Activated CD8-positive, alpha-beta memory T cell treated with anti-CD3 and anti-CD28 coated beads for 48 hours (primary cell): ENCODE measurements at places on chromosomes 2 and 18.

GRCh38 chr2:75003276-75003675 is 44.8 kb downstream of the POLE4 start:
- no peak for DNase-seq

- no peak for DNase-seq
Observed at GRCh38 chr18:12911025-12911928, 27.2 kb upstream of the PTPN2 start.

DNA sequence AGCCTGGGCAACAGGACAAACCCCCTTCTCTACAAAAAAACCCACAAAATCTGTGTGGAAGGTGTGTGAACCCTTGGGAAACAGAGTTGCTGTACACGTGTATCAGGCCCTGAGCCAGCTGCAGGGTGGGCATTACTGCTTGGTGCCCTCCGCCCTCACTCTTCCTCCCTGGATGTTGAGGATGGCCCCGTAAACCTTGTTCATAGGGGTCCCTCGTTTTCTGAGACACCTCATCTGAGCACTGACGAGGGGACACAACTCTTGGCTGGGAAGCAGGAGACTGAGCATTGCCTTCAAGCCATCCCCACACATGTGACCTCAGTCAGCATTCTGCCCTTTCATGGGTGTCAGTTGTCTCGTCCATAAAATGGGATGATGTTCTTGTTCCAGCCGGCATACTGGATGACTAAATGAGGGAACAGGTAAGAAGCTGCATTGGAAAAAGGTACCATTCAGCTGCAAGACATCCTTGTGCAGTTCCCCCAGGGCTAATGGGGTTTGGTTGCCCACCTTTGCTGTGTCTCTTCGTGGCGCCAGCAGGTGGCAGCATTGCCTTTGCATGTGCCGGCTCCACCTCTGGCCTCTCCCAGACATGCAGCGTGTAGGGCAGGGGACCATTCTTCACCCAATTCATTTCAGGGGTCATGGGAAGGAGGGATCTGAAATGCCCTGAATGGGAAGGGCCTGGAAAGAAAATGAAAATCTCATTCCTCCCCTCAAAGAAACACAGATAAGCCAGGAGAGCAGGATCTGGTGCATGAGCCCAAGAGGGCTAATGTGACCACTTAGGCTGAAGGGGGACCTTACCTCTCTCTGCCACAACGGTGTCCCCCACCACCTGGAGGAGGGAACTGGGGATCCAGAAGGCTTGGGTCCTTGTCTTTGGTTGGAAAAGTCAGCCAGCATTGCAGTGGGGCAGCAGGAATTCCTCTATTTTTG is 36.4 kb upstream of the HAAO start:
- peak; percentile 34 for DNase-seq

- no peak for DNase-seq
Observed at GRCh38 chr2:216574046-216574445, 59.2 kb upstream of the IGFBP2 start.

DNA sequence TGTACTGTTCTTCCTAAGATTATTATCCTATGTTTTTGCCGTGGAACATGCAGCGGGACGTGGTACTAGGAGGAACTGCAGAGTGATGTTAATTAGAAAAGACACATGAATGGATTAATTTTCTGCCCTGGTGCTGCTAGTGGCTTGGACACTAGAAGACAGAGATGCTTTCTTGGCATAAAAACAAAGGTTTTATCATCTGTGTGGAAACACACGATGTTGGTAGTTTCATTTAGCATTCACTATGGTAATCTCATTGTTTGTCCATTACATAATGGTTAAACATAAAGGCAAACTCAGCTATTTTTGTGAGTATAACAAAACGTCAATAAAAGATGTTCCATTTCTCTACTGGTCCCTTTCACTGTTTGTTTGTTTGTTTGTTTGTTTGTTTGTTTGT is 22.8 kb downstream of the COL6A3 start:
- no peak for DNase-seq

GRCh38 chr2:147374423-147374811 is 470.4 kb upstream of the ACVR2A start:
- DNase-seq = no peak

- DNase-seq = no peak
Observed at GRCh38 chr2:74375838-74376237, 4.3 kb downstream of the DCTN1 start.

DNA sequence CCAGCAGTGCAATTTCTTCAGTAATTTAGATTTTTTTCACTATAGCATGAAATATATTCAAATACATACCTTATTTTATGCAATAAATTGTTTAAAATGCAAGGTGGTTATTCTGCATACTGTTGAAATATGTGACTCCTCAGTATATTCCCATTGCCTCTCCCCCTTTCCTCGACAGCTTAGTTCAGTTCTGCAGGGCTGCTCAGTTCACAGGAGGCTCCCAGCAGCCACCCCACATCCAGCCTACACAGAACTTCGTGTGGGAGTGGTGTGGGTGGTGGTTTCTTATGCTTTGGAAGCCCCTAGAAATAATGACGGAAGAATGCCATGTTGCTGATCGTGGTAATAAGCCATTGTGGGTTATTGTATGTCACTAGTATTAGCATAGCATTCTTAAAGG is 79.7 kb downstream of the FAM210A start:
- DNase-seq = no peak

- no peak for DNase-seq
Observed at GRCh38 chr18:47936952-47937351, 6.5 kb upstream of the SMAD2 start.

GRCh38 chr2:231168460-231169139 is 29.8 kb upstream of the ARMC9 start:
- no peak for DNase-seq

GRCh38 chr2:20752293-20752692 is 70.6 kb downstream of the LDAH start:
- no peak for DNase-seq

DNA sequence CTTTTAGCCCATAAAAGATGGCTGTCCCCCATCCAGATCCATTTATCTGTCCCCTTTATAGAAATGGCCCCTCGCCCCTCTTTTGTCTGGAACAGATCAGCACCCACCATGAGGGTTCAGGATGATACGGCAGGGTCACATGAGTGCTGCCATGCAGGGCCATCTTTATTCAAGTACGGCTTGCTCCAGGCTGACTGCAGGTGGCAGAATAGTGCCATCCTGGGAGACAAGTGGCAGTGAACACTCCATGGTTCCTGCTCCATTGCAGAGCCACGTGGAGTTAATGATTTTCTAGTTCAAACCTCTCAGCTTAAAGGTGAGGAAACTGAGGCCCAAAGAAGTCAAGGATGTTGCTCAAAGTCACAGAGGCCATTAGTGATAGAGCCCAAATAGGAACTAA is 180.6 kb downstream of the CLIP4 start:
- DNase-seq = no peak

- DNase-seq = no peak
Observed at GRCh38 chr2:145769011-145769716, 1249.2 kb upstream of the ZEB2 start.

DNA sequence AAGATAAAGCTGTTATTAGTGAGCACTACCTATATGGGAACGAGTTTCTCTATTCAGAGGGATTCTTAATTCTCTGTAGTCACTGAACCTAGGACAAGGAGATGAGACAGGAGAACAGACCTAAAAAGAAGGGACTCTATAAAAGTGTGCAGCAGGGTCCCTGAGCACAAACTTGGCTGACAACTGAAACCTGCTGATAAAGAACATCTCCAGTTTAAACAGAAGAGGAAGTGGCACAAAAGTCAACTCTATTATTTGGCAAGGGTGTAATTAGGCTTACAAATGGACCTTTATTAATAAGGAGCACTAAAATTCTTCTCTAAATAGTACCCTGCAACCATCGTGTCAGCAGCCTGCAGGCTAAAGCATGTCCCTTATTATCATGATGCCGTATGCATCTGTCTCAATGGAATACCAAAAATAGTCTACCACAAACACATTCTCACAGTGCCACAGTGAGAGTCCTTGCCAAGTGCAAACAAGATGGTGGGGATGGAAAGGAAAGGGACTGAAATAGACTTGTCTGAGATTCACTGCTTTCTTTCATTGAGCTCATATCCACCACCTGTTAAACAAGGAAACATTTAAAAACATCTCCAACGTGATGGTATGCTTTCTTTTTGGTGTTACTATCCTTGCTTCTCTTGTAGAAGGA is 260.2 kb downstream of the INSIG2 start:
- no peak for DNase-seq

DNA sequence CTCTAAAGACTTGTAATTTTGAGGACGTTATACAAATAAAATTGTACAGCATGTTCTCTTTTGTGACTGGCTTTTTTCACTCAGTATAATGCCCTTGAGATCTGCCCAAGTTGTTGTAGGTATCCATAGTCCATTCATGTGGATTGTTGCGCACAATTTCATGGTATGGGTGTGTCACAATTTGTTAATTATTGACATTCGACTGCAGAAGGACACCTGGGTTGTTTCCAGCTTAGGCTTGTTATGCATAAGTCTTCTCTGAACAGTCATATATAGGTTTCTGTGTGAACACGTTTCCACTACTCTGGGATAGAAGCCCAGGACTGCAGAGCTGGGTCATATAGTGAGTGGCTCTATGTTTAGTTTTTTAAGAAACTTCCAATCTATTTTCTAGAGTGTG is 800.8 kb upstream of the SALL3 start:
- DNase-seq = no peak

GRCh38 chr2:44884677-44885076 is 56.8 kb upstream of the SIX3 start:
- DNase-seq = no peak

GRCh38 chr2:30255026-30255425 is 23.7 kb downstream of the LBH start:
- DNase-seq = no peak

DNA sequence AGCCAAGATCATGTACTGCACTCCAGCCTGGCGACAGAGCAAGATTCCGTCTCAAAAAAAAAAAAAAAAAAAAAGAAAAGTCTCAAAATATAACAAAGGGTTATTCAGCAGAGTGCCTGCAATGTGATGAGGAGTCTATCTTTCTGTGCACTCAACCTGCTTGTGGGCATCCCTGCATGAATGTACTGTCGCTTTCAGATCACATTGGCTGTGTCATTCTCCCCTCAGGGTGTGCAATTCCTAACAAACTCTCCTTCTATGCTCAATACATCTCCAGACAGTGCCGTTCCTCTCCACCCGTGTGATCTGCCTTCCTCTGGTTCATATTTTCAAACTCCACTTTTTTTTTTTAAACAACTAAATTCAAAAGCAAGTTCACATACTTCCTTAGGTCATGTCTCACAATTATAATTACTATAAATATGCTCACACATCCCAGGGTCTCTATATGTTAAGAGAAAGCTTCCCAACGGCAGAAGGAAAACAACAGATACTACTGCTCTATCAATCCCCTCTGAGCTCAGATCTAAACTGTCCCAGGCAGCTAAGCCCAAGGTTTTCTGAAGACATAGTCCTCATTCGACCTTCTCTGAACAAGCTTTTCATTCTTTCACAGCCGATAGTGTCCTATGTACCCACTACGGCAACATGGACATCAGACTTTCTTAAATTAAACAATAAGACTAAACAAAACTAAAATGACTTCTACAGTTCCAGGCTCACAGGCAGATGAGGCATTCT is 35.2 kb downstream of the PTMA start:
- no peak for DNase-seq

DNA sequence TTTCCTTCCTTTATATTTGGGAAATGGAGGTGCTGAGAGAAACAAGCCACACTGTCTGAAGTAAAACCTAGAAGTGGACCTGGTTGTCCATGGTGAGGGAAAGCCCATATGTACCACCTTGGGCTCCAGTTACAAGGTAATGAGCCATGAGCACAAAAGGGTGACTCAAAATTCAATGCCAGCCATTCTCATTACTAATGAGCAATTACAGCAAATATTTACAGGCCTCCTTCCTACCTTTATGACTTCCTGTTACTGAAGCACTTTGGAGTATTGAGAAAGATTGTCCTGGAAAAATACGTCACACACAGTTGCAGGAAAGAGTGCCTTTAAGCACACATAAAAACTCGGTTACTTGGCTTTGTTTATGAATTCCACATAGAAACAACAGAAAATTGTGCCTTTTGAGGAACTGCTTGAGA is 9.1 kb downstream of the EPAS1 start:
- DNase-seq = no peak

- no peak for DNase-seq
Observed at GRCh38 chr2:218782528-218782844, 539 bp downstream of the CYP27A1 start.

- DNase-seq = no peak
Observed at GRCh38 chr2:160917850-160918249, 242.4 kb upstream of the TANK start.

- DNase-seq = no peak
Observed at GRCh38 chr18:74303936-74304335, 11.7 kb upstream of the C18orf63 start.

DNA sequence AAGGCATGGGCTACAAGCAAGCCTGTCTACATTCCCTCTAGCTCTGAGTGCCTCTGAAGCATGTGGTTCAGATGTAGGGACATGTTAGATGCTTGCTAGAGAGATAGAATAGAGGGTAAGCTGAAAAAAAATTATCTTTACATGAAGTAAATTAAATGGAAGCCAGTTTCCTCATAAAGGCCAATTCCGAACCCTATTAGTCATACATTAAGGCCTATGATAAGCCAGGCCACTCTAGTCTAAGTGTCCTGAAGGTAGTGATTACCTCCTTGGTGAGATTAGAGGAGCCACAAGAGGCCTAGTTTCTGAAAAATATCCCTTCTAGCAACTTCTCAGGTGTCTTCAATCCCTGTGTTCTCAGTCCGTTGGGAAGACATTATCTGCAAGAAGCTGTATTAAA is 72.4 kb upstream of the NPAS2 start:
- no peak for DNase-seq

GRCh38 chr18:56579451-56579850 is 58.9 kb downstream of the TXNL1 start:
- DNase-seq = no peak

DNA sequence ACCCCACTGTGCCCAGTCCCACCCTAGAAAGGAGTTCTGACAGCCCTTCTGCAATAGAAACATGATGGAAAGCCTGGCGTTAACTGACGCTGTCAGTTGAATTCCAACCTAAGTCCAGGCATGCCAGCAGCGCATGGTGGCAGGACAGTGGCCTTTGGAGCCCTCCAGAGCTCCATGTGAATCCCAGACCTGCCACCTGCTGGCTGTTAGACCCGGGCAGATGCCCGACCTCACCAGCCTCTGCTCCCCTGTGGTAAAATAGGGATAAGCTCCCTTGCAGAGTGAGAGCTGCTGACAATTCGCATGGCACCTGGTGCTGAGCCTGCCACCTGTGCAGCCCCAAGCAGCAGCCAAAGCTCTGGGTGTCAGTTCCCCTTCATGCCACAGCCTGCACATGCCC is 138.6 kb downstream of the LOXHD1 start:
- no peak for DNase-seq

DNA sequence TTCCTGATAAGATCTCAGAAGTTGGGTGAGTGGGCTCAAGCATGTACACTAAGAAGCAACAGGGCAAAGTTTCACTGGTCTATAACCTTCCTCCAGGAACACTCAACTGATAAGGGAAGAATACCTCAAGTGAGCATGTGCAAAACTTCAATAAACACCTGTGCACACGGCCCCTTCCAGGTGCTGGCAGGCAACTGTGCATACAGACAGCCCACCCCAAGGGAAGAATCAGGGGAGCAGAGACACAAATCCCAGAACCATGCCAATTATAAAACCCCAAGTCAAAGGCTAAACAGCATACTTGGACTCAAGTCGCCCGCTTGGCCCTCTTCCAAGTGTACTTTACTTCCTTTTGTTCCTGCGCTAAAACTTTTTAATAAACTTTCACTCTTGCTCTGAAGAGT is 85.9 kb upstream of the RTN4 start:
- no peak for DNase-seq

- no peak for DNase-seq
Observed at GRCh38 chr18:34749721-34750120, 39.6 kb downstream of the DTNA start.

GRCh38 chr18:63890950-63891304 is 3.4 kb downstream of the SERPINB2 start:
- no peak for DNase-seq

- DNase-seq = no peak
Observed at GRCh38 chr2:7773362-7774360, 856.4 kb downstream of the RNF144A start.
